GM04503 (cell line): ENCODE measurements at places on chromosomes 12 and 14.

DNA sequence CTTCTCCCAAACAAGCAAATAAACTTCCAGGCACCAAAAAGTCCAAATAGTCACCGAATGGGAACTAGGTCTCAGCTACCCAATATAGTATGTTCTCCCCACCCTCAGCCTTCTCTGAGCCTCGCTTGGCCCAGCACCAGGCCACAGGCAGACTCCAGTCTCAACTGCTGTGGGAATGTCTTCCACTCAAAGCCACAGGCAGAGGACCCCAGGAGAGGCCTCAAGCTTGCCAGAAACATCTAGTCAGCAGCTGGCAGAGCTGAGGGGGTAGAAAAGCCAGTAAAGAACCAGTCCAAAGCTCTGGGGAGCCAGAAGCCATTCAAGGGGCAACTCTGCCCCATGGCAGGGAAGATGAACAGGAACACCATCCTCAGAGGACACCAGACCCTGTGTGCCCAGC is 41.8 kb downstream of the FMNL3 start:
- no peak for DNase-seq

DNA sequence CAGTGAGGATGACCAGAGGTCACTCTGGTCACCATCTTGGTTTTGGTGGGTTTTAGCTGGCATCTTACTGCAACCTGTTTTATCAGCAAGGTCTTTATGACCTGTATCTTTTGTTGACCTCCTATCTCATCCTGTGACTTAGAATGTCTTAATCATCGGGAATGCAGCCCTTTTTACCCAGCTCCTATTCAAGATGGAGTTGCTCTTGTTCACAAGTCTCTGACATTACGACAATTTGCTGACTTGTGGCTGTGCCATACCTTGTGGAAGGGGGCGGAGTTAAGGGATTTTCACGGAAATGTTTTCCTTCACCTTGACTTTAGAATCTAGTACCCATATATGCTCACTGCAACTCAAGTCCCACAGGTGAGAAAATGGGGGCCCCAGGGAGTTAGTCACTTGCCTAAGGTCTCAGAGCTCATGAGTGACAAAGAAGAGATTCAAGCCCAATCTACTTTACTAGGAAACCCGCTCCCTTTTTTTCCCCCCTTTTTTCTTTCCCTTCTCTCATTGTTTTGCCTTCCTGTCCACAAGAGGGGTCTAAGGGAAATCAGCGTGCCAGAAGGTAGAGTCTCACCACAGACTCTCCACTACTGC is 2.7 kb upstream of the MAP1LC3B2 start:
- DNase-seq: no peak

DNA sequence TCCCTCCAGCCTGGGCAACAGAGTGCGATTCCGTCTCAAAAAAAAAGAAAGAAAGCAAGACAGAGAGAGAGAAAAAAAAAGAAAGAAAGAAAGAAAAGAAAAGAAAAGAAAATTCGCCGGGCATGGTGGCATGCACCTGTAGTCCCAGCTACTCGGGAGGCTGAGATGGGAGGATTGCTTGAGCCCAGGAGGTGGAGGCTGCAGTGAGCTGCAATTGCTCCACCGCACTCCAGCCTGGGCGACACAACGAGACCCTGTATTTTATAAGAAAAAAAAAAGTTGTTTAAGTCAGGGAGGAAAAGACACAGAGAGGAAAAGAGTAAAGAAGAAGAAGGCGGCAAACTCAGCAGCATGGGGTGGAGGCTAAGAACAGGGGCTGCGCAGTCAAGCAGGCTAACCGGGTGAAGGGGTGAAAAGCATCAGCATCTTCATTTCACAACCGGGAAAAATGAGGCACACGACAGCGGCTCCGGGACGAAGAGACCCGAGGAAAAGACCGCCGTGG is 557 bp upstream of the FICD start:
- no peak for DNase-seq

- no peak for DNase-seq
These were observed 151.8 kb downstream of the CRADD start for GRCh38 chr12:93829016-93829415.

DNA sequence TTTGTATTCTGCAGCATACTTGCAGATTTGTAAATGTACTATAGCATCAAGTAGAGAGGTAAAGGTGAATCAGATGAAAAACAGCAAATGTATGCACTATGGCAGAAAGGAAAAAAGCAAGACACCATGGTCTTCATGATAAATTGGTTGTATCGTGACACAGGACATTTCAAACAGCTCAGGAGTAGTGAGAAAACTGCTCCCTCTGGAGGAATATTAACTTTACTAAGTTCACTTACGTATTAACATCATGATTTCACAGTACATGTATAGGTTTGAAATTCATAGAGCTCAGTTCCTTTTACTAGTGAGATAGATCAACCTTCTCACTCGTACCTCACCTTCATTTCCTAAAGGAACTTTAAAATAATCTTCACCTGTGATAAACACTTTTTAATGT is 6.5 kb downstream of the MBIP start:
- no peak for DNase-seq

GRCh38 chr12:129215556-129215955 is 362.3 kb downstream of the GLT1D1 start:
- DNase-seq: no peak
